ENCODE measurements at places on chromosomes 2 and 18.

DNA sequence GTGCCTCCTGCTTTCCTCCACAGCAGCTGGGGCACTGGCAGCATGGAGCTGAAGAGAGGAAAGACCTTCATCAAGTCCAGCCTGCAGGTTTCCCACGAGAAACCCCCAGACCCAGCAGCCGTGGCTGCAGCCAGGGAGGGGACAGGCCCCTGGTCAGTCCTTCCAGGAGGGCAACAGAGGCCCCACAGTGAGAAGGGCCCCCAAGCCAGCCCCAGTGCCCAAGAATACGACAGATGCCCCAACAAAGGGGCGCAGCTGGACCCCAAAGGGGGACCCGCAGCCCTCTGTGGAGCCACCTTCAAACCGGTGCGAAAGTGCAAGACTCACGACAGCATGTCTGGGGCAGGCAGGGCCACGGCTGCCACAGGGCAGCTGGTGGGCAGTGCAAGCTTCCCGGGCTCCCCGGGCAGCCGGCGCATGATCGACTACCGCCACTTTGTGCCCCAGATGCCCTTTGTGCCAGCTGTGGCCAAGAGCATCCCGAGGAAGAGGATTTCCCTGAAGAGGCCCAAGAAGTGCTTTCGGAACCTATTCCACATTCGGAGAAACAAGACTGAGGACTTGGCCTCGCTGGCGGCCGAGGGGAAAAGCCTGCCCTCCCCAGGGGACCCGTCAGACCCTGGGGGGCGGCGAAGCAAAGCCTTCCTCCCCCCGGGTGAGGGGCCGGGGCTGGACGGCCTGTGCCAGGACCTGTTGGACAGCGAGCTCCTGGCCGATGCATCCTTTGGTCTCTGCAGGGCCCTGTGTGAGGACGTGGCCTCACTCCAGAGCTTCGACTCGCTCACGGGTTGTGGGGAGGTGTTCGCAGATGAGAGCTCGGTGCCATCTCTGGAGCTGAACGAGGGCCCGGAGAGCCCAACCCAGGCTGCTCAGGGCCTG is 6.9 kb downstream of the AMER3 start:
- peak; percentile 83 for DNase-seq

DNA sequence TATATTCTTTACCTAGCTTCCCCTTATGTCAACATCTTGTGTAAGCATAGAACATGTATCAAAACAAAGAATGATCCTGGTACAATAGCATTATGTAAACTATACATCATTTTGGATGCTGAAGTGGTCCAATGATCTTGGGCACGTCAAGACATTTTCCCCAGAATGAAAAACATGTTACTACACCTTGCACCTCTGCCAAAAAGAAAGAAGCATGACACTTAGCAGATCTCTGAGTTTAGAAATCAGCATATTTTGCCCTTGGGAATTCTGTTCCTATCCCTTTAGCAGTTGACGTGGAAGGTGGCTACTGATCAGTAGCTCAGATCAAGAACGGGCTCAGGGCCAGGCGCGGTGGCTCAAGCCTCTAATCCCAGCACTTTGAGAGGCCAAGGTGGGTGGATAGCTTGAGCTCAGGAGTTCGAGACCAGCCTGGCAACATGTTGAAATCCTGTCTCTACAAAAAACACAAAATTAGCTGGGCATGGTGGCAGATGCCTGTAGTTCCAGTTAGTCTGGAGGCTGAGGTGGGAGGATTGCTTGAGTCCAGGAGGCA is 1.7 kb upstream of the LCLAT1 start:
- DNase-seq: no peak

GRCh38 chr2:236815746-236816145 is 246.1 kb downstream of the ACKR3 start:
- DNase-seq: no peak

DNA sequence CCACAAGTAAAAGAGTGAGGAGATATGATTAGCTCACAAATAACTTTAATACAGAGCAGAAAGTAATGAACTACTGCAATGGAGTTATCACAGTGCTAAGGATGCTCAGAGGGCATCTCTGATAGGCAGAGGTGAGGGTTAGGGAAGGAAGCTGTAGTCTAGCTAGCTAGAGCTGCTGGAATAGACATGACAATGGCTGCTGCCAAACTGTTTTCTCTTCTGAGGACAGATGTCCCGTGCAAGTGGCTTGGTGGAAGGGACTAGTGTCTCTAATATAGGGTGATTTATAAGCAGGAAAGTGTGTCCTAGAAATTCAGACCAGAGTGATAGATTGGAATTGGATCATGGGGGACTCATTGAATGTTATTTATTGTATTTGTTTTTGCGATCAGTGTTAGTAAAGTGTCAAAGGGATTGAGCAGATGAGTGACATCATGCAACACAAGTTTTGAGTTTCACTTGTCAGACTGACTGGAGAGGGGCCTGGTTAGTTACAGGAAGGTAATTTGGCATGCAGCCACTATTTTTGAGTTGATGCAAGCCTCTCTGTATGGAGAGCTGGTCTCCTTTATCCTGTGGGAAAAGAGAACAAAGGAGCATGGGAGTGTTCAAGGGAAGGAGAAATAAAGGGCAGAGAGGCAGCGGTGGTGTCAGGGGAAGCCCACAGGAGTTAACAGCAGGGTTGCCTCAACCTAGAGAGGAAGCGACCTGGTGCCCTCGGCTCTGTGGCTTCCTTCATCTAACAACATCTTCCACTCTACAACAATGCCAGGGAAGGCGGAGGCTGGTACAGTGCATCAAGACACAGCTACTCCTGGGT is 1.9 kb downstream of the CTLA4 start:
- no peak for DNase-seq

DNA sequence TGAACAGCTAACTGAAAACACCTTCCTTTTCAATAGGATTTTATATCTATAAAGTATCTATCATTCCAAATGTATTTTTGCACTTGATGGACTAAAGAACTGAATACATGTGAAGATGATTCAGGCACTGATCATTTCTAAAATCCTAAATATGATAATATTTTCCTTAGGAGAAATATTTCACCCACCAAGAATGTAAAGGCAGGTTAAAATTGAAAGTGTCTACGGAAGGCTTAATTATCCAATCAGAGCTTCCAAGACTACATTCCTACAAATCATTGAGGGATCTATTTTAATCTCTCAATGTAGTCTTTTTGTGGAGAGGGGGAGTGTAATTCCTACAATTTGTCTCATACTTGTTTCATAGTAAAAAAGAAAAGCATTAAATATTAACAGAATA is 3.6 kb downstream of the GALNT3 start:
- DNase-seq: no peak

GRCh38 chr2:107093426-107093957 is 207.5 kb upstream of the ST6GAL2 start:
- no peak for DNase-seq

GRCh38 chr2:14936426-14936825 is 303.9 kb downstream of the LRATD1 start:
- no peak for DNase-seq

DNA sequence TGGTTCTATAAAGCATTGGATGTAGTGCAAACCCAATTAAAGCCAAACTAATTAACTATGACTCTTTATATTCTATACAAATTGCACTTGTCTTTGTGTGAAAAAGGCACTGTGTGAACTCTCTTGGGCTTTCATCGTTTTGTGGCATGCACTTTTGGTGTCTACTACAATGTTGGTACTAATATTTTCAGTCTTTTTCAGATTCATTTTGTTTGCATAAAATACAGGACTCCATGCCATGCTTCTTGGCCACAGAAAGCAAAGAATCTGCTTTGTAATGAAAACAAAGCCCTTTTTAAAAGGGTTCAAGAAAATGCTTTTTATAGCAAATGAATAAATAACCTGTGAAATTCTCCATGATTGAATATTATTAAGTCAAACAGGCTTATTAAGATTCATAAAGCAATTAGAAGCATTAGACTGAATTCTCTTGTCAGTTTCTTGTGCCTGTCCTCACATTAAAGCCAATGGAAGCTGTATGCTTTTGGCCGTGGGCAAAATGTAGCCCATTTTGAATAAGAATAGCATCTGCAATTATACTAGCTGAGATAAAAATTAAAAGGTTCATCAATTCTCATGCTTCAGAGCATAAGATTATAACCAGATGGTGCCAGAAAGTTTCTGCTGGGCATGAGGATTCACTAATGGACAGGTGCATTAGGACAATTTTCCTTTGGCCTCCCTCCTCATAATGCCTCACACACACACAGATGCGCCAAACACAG is 1665.2 kb downstream of the SUCLG1 start:
- no peak for DNase-seq

DNA sequence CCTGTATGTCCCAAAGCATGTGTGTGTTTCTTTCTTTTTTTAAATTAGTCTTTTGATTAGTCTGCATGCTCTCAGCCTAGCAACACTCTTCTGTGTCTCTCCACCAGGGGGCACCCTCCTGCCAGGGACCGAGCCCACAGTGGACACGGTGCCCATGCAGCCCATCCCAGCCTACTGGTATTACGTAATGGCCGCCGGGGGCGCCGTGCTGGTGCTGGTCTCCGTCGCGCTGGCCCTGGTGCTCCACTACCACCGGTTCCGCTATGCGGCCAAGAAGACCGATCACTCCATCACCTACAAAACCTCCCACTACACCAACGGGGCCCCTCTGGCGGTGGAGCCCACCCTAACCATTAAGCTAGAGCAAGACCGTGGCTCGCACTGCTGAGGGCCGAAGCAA is 93.8 kb downstream of the NRP2 start:
- DNase-seq: no peak

DNA sequence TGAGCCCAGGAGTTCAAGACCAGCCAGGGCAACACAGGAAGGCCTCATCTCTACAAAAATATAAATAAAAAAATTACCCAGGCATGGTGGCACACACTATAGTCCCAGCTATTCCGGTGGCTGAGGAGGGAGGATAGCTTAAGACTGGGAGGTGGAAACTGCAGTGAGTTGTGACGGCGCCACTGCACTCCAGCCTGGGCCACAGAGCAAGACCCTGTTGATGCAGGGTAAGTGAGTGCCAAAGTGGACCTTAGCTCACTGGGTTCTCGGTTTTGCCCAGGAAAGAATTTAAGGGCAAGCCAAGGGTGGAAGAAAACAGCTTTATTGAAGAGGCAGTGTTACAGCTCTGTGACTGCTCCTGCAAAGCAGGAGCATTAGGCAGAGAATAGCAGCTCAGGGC is 6.9 kb upstream of the ERICH2 start:
- DNase-seq: no peak

Data from osteocyte (in vitro differentiated cells).